NCI-H1048 (cell line): ENCODE measurements at places on chromosomes 12 and 14.
A peak's percentile ranks its signal among the peaks of the same experiment; 100 is the strongest.

DNA sequence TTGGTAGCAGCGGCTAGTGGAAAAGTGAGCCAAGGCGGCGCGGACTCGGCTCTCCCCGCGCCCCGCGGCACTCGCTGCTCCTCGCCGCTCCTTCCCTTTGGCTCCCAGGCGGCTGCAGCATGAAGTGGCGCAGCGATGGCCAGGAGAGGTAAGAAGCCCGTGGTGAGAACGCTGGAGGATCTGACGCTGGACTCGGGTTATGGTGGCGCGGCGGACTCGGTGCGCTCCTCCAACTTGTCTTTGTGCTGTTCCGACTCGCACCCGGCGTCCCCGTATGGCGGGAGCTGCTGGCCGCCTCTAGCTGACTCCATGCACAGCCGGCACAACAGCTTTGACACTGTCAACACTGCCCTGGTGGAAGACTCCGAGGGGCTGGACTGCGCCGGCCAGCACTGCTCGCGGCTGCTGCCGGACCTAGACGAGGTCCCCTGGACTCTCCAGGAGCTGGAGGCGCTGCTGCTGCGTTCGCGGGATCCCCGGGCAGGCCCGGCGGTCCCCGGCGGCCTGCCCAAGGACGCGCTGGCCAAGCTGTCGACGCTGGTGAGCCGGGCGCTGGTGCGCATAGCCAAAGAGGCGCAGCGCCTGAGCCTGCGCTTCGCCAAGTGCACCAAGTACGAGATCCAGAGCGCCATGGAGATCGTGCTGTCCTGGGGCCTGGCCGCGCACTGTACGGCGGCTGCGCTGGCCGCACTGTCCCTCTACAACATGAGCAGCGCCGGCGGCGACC, 225.6 kb upstream of the CRY1 start:
- DNase-seq = no peak

DNA sequence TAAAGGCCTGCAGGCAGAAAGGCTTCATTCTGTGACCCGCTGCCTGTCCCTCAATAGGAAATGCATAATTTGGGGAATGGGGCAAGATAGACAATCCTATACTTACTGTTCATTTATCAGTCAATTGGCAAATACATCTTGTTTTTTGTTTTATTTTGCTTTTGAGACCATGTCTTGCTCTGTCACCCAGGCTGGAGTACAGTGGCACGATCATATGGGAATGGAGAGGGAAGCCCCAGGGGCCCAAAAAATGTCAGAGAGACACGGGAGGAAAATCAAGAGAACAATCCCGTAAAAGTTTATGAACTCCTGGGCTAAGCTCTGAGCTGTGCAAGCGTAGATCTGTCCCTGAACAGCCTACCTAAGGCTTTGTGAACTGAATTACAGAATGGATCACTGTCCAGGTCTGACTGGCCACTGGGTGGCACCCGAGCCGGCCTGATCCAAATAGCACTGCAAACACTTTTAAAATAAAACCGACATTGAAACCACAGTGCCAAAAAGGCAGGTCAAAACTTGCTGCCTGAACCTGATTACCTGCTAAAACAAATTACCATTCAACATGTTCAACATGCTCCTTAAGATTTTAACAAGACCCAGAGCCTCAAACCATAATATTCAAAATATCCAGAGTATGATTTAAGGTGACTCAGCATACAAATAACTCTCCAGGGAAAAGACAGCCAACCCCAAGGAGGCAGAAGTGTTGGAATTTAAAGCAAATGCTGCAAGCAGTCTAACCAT, 11.8 kb downstream of the COPS7A start:
- no peak for DNase-seq

DNA sequence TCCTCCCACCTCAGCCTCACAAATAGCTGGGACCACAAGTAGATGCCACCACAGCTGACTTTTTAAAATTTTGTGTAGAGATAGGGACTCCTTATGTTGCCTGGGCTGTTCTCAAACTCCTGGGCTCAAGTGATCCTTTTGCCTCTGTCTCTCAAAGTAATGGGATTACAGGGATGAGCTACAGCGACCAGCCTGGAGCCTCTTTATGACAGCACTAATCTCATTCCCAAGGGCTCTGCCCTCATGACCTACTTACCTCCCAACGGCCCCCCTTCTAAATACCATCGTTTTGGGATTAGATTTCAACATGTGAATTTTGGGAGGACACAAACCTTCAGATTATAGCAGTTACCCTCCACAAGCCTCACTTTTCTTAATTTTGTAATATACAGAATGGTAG, 150.6 kb upstream of the FUT8 start:
- DNase-seq = no peak

DNA sequence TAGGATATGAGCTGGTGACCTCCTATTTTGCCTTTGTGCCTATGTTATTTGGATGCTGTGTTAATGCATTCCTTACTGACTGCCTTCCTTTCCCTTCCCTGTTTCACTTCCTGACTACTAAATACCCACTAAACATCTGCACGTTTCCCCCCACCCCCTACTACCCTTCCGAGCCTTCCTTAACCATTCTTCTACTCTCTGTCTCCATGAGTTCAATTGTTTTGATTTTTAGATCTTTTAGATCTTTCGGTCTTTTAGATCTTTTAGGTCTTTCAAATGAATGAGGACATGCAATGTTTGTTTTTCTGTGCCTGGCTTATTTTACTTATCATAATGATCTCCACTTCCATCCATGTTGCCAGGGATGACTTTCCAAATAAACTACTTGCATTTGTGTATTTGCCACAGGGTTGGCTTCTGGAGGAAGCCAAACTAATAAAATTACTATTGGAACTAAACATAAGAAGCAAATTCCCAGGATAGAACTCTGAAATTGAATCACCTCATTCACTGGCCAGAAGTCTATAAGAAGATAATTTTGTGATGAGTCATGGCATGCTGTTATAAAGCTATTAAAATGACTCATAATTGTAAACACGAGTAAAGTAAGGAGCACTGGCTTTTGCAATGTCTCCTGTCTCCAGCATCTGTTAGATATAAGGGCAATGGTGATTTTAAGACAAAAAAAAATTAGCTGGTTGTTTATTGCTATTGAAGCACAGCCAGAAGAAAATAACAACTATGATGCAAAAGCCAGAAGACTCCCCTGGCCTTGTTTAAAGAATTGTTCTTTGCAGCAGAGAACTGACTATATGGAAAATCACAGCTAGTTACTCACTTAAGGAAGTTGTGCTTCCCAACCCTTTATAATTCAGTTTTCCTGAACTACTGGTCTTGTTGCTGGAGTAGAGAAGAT, 586.3 kb downstream of the LRFN5 start:
- no peak for DNase-seq

- DNase-seq = no peak
Measured at GRCh38 chr12:108551535-108551934, 9.4 kb downstream of the SART3 start.

DNA sequence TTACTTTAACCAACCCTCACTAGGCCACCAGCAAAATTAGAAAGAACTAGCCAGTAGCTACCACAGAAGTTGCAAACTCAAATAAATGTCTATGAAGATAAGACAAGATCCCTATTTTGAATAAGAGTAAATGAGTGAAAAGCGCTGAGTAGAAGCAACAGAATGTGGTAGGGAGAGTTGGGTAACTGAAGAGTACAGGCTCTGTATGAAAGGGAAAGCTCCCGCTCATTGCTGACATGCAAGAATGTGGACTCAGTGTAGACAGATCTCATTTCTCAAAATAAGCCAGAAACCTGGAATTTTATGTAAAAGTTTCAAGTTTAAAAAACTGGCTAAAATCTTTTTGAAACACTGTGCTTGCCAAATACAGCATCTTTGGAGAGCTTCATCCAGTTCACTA, 63.9 kb downstream of the NAV3 start:
- no peak for DNase-seq

DNA sequence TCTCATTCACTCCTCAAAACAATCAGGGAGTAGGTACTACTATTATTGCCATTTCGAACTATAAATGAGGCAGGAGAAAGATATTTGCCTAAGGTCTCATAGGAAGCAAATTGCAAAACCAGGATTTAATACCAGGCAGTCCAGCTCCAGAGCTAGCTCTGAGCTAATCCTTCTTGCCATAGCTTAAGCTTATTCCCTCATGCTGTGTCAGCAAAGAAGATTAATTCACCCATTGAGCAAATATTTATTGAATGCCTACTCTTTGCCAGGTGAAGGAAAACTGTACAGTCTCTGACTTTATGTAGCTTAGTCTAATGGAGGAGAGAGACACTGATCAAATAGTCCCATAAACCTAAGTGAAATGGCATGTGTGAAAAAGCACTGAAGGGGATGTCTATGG, 19.5 kb downstream of the KCNA5 start:
- DNase-seq = no peak

DNA sequence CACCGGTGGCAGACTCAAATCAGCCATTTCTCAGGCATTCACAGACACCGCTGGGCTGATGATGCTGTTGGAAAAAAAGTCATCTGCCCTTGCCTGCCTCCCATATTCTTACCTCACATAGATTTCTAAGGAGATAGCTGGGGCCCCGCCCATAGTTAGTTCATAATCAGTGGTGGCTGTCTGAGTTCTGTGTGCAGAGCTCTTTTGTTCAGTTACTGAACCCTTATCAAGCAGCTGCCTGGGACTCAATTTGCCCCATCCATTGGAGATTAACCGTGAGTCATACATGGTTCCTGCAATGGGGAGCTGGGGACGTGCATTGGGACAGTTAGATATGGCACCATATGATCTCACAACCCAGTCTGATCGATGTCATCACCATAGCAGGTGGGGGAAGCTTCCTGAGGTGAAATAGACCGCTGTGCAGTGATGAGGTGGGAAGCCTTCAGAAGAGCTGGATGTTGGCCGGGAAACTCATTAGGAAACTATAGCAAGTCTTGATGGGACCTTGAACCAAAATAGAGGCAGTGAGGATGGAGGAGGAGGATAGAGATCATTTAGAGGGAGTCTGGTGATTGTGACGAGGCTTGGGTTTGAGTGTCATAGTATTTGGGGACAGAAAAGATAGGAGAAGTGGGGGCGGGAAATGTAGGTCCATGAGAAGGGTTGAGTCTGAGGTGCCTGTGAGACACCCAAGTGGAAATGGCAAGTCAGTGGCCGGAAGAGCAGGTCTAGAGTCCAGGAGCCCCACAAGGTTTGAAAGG, 147.8 kb downstream of the GCH1 start:
- no peak for DNase-seq

DNA sequence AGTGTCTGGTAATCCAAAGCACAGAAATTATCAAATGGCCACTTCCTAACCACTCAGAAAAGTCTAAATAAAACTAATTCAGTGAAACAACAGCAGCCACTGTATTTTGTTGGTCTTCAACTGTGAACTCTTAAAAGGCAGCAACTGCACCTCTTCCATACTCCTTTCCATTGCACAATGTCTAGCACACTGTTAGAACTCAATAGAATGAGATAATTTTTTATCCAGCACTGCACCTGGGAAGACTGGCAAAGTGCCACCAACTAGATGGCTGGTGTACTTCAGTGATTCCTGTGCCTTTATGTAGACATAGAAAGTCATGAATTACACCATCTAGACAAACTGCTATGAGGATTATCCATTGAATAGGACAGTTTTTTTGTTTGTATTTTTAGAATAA, 26.2 kb downstream of the LGR5 start:
- no peak for DNase-seq

GRCh38 chr12:98180603-98181002, 334.8 kb upstream of the TMPO start:
- DNase-seq = no peak

DNA sequence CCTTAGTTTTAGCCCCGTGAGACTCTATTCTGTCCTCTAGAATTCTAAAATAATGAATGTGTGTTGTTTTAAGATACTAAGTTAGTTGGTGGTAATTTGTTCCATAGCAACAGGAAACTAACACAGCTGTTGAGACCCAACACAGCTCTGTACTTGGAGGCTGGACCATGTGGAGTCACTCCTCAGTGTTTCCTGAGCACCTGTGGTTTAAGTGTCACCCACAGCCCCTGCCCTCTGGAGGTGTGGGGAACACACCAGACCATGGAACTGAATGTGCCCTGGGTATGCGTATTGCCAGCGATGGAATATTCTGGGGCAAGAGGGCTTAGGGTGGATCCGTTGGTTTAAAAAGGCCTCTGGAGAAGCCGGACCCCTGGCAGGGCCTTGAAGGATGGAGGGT, 16.6 kb upstream of the GPR68 start:
- DNase-seq = no peak

- DNase-seq = no peak
Measured at GRCh38 chr12:12716151-12716792, 896 bp upstream of the CDKN1B start.

- no peak for DNase-seq
Measured at GRCh38 chr12:123282111-123282510, 10.5 kb upstream of the CDK2AP1 start.

DNA sequence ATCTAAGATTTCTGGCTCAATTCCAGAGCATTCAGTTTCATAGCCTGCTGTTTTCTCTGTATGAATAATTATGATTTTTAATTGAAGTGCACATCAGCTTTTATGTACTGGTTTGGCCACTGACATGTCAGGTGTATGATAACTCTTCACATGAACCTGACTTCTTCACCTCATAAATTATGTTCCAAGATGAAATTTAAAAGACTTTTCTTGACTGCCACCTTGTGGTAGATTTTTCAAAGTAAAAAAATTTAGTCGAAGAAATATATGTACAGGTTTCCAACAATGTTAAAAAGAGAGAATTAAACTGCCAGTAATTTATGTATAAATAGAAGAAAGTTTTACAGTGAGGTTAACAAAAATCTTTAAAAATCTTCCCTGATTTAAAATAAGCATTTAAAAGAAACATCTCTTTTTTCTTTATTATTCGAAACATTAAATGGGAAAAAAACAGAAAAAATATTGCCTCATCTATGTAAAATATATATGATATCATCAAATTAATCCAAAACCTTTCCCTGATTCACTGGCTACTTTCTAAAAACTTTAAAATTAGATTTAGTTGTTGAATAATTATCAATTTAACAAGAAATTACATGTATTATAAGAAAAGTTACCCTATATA, 124.9 kb upstream of the ATXN7L3B start:
- no peak for DNase-seq

GRCh38 chr14:59126714-59127436, 61.6 kb upstream of the DAAM1 start:
- peak; percentile 43 for DNase-seq

DNA sequence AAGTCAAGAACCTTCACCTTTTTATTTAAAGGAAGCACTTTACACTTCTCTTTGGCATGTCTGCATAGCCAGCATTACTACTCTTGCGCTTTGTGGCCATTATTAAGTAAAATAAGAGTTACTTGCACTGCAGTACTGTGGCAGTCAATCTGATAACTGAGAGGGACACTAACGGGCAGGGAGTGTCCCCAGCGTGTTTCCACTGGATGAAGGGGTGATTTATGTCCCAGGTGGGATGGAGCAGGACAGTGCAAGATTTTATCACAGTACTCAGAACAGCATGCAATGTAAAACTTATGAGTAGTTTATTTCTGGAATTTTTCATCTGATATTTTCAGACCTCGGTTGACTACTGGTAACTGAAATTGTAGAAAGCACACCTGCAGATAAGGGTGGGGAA, 8.1 kb upstream of the M6PR start:
- no peak for DNase-seq

GRCh38 chr12:119828300-119828699, 48.8 kb downstream of the CIT start:
- DNase-seq = no peak
